ENCODE measurements at places on chromosomes 1 and 21.

DNA sequence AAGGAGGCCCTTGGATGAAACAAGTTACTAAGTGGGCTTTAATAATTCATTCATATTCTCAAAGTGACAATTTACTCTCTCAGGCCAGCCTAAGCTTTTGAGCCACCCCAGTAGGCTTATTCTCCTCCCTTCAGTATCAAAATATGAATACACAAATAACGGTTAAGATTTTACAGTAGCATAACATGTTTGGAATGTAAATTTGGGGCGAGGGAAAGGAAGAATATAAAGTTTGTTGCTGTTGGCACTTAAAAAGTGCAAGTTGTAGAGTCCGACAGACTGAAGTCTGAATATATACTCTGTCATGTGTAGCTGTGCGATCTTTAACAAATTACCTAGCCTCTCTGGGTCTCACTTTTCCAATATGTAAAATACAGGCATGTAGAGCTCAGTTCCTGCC lies 22.6 kb upstream of the MYSM1 start:
- DNase-seq = no peak

DNA sequence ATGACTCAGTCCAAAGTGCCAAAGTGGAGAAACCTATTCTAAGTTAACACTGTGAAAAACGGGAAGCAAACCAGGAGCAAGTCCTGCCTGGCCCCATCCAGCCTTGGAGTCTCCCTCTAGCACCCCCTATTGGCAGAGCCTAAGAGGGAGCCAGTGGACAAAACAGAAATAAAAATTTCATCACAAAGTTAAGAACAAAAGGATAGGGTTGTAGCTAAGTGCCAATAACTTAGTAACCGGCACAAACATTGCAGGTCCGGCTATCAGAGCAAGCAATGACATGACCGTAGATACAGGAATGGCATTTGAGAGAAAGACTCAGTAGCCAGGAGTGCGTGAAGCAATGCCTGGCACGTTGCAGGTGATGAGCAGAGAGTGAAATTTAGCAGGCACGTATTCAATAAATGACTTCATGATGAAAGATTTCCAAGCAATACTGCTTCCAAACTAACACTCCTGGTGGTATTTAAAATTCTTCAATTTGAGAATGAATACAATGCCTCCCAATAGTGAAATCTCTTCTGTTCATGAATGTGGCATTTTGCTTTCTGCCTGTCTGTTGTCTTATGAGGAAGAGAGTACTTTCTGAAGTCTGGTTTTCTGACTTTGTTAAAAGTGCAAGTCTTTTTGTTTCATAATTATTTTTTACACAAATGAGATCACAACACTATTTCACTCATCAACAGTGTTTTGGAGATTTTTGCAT lies 391.0 kb downstream of the OMA1 start:
- DNase-seq = no peak

GRCh38 chr21:23541571-23541970 lies 2065.7 kb downstream of the MRPL39 start:
- no peak for DNase-seq

DNA sequence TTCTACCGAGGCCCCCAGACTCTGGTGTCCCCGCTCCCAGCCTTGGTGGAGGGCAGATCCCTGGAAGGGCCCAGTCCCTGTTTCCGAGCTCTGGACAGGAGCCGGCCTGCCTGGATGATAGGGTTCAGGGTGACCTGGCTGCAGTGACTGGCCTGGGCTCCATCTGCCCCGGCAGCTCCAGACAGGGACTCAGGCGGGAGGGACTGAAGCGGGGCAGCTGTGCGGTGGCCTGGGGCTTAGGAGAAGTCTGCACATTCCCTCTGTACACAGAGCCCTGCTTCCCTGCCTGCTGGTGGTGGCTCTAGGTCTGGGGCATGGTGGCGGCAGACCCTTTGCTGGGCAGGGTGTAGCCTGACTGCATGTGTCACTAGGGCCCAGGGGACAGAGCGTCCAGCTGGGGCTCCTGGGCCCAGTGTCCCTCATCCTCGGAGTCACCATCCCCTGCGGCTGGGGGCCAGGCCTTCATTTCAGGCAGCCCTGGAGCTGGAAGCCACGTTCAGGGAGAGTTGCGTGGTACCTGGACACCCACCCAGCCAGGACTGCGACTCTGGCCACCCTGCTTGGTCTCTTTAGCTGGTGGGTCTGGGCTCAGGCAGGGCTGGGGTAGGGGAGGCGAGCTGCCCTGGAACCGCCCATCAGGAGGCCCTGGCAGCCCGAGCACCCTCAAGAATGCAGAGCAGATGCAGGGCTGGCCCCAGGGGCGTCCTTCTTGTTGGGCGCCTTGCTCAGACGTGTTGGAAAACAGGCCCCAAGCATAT lies 9.6 kb downstream of the ARHGEF16 start:
- DNase-seq = no peak

- no peak for DNase-seq
Measured at GRCh38 chr1:67336783-67337182, 29.1 kb downstream of the IL12RB2 start.

- DNase-seq = no peak
Measured at GRCh38 chr1:245255783-245256182, 101.0 kb downstream of the KIF26B start.

All from HFF-Myc (cell line).